Inflammatory macrophage treated with lipopolysaccharide for 4 hours (primary cell): ENCODE measurements at places on chromosomes 1 and 21.

- no peak for DNase-seq
Observed at GRCh38 chr1:152182944-152183361, 23.9 kb upstream of the RPTN start.

DNA sequence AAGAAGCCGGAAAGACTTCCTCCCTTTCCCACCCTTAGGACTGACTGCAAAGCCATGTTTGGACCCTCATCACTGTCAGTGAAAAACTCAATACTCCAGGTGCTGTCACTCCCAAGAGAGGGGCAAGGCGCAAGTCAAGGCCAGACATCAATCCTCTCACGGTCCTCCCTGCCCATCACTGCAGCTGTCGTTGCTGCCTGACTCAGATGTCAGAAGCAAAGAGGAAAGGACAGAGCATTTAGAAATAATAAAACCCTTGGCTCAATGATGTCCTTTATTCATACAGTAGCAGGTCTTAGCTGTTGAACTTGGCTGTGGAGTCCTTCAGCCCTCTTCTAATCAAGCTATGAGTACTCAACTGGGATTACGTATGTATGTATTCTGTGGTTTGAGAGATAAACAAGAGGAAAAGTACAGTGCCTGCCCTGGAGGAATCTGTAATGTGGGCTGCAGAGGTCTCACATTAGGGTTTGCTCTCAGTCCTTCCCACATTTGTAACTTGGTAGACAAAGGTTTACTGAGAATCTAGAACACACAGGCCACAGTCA, 13.5 kb downstream of the SUSD4 start:
- no peak for DNase-seq

DNA sequence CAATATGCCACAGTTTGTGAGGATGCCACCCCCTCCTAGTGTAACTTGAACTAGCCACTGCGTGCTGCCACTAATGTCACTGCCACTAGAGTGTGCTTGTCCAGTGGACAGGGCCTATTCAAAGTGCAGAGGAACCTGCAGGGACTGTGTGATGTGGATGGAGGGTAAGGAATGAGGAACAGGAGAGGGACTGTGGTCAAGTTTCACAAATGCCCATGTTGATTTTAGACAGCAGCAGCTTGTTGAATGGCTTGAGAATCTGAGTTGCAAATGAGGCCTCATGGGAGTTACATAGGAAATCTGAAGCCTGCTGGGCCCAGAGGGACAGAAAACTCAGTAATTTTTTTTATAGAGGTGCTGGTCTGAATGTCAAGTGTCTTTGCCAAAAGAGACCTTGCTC, 112.3 kb downstream of the HHAT start:
- DNase-seq: no peak

DNA sequence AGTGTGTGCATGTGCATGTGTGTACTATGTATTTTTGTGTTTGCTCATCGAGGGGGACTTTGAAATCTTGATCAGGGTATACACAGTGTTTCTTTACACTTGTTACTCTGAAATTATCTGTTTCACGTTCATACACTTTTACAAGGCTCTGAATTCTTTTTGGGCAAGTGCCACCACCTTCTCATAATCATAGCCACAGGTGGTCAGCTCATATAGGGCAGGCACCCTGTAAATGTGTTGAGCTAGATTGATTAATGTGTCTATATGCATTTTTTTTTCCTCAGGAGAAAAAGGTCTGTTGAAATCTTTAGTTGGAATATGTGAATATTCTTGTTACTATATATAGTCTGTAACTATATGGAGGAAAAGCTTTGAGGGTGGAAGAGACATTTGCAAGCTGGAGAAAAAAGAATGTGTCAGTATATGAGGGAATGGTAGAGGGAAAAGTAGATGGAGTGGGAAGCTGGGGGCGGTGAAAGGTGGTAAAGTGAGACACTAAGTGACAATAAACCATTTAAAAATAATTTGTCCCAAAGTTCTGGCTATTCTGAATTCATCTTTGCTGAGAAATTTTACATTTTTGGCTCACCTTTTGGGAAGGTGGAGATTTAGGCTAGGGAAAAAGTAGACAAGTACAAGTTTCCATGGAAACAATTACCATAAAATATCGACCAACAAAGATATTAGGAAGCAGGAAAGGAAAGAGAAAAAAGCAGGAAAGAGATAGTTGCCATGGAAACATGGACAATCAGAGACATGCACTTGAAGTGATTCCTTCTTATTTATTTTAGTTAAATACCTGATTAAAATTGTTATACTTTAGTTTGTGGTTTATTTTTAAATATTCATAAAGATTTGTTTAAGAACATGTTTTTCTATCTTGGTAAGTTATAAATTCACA, 277.5 kb downstream of the PDE4B start:
- no peak for DNase-seq

DNA sequence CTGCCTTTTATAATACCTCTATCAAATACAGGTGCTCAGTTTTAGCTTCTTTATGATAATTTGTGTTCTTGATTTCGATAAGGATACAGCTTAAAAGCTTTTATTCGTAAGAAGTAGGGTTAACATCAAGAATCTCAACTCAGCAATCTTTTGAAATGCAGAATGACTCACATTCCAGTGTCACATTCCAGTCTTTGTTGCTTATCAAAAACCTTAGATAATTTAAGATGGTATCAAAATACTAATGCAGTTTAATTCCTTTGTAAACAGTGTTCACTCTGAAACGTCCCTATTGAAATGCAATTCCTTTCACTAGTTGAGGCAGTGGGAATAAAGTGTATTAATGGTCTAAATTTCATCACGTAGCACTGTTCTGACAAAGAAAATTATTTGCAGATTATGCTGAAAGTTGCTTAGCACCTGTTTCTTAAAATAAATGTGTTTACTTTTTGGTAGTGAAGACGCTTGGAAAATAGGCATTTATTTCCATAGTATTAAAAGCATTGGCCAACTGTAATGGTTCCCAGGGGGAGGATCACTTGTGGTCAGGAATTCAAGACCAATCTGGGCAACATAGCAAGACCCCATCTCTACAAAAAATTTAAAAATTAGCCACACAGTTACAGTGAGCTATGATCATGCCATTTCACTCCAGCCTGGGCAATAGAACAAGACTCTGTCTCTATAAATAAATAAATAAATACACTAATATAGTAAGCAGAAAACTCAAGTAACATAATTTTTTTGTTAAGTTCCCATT, 10.1 kb upstream of the CNN3 start:
- DNase-seq: no peak

DNA sequence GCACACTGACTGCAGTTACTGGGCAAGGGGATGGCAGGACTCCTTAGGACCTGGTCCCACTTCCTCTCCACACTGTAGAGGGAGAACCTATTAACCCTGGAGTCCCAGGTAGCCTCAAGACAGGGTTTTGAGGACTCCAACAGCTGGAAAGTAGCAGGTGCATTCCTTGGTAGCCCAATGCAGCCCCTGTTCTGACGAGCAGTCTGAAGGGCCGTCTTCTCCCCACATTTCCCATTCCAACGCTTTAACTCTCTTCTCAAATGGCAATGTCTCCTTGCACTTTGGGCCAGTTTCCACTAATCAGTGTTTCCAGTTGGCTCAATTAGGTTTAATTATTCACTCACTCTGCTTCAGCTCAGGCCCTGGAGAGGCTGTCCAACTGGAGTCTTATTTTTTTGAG, 8.8 kb upstream of the INPP5B start:
- no peak for DNase-seq

GRCh38 chr1:32400876-32401631, 6.8 kb upstream of the BSDC1 start:
- peak; percentile 60 for DNase-seq

- DNase-seq: no peak
Observed at GRCh38 chr1:67434491-67434890, 4.3 kb upstream of the SERBP1 start.

GRCh38 chr1:161114556-161114955, 3.3 kb downstream of the PFDN2 start:
- DNase-seq: no peak

GRCh38 chr1:238892612-238893011, 493.8 kb upstream of the CHRM3 start:
- DNase-seq: no peak

GRCh38 chr1:89546934-89547562, 22.4 kb downstream of the LRRC8B start:
- DNase-seq: peak; percentile 19

GRCh38 chr1:150320667-150320978, 710 bp upstream of the PRPF3 start:
- DNase-seq: peak; percentile 15

- DNase-seq: no peak
Observed at GRCh38 chr1:5945445-5945844, 46.8 kb downstream of the NPHP4 start.

DNA sequence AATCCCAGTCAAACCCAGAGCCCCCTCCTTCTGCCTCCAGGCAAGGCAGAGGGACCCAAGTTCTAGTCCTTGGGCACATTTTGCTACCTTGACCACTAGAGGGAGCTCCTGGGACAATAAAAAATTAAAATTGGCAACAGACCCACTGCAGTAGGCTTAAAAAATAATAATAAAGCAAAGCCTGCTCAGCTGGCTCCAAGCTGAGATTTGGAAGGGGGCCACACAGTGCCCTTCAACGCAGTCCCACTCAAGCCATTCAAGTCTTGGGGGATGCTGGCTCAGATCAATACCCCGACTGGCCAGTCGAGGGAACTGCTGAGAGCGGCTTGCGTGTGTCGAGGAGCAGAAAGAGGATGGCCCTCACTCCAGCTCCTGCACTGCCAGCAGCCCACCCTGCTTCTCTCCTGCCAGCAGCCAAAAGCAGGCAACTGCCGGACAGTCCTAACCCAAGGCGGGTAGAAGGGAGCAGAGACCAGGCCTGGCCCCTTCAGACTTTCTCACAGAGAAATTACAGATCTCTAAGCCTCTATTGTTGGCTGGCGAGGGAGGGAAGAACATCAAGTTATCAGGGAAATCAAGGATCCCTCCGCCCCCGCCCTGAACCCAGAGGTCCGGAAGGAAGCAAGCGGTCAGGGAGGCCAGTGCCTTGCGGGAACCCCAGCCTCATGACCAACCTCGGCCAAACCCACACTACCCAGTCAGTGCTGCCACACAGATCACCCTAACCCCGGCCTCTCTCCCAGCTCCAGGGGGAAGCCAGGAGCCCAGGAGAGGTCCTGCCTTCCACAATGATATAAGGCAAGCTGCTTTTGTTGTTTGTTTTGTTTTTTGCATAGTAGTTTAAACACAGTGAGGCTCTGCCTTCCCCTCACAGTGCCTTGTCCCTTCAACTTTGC, 4.9 kb upstream of the ALDH4A1 start:
- peak; percentile 67 for DNase-seq

- DNase-seq: no peak
Observed at GRCh38 chr1:233389893-233390292, 62.4 kb downstream of the MAP3K21 start.

- no peak for DNase-seq
Observed at GRCh38 chr1:45913183-45913683, 109.8 kb downstream of the MAST2 start.

DNA sequence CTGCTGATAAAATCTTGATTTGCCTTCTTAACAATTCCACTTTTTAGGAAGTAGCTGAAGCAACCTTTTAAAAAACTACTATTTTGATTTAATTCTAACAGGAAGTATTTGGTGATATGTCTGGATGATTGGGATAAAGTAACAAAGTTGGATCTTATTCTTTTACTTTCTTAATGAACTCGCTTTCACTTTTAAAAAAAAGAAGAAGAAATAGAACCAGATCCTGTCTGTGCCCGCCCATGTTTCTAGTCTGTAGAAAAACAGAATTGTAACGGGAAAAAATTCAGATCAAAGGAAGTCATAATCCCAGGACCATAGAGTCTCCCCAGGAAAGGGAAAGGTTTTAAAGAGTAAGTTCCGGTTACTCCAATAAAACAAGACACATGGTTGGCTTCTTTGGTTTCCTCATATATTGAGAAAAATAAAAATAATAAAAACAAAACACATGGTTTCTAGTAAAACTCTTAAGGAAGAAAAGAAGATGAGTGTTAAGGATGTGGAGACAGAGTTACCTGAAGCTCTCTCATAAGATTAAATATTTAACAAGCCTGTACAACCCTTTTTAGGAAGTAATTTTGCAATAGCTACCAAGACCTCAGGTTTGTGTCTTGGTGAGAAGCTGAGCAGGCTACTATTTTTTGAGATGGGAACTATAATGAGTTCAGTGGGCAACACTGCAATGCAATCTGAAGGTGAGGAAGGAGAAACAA, 4.9 kb downstream of the CD48 start:
- peak; percentile 70 for DNase-seq

GRCh38 chr21:43361493-43362296, 65.2 kb downstream of the SIK1 start:
- DNase-seq: no peak

DNA sequence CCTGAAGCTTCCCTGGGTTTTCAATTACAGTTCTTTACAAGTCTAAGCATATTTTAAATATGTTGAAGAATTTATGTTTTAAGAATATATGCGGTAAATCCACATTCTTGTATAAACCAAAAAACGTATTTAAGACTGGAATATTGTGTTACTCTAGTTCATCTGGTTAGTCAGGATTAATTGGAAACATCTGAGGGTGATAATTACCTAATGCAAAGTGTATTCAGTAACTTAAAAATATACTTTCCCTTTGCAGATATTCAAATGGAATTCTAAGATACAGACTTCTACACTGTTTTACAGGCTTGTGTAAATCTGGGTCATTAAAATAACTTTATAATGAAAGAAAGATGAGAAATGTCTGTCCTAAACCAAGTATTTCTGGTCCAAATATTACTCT, 302.0 kb downstream of the VAV3 start:
- DNase-seq: no peak

- DNase-seq: no peak
Observed at GRCh38 chr21:45470773-45471524, 66.0 kb downstream of the COL18A1 start.

DNA sequence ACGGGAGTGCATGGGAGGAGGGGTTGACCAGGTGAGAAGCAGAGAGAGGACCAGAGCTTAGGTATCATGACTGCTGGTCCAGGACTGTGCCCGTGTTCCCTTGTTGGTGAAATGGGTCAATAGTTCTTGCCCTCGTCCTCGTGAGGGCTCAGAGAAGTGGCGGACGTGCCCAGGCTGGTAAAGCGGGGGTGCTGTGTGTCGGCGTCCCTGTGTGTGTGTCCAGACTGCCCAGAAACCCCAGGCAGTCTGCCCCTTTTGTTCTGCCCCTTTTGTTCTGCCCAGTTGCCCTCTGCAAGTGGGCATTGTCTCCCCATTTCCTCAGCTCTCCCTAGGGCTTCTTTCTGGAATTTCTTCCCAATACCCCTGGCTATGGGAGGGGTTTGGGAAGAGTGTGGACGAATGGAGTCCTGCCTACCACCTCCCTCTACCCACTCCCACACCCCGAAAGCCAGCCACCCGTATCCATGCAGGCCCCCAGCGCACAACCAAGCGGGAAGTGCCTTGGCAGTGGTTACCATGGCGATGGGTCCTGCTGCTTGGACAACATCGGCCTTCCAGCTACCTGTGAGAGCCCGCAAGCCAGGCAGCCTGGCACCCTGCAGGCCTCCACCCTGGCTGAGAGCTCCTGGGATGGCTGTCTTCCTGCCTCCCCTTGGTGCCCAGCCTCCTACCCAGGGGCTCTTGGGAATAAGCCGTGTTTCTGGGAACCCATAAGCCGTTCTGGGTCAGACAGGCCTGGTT, 34.7 kb downstream of the ACOT11 start:
- no peak for DNase-seq

DNA sequence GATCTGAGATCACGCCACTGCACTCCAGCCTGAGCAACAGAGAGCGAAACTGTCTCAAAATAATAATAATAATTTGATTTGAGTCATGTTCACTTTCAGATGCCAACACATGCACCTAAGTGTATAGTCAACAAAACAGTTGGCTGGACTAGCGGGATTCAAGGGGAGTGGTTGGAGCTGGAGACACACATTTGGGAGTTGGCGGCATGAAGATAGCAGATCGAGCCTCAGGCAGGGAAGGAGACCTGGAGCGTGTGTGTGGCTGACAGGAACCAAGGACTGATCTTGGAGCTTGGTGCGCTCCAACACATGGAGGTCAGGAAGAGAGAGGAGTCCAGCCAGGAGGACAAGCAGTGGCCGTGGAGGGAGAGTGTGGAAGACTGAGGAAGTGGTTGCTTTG, 14.6 kb upstream of the PGD start:
- no peak for DNase-seq
